ENCODE measurements at places on chromosomes 1 and 21.

- DNase-seq, result no peak
These were observed 638.3 kb downstream of the MATN1 start for GRCh38 chr1:30084909-30085571.

DNA sequence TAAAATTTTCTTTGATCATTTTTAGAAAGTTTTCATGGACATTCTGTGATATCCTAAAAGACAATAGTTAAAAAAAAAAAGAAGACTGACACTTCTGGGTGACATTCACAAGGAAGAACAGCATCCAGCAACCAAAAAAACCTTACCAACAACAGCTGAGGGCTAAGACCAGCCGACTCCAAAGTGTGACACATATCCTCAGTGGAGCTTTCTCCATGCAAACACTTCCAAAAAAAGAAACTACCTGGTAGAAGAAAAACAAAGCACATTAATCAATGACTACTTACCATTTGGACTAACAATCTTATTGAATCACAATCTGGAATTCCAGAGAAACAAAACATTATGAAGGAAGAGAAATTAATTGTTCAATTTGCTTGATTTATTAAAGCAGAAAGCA is 88.2 kb downstream of the IARS2 start:
- DNase-seq, result no peak

DNA sequence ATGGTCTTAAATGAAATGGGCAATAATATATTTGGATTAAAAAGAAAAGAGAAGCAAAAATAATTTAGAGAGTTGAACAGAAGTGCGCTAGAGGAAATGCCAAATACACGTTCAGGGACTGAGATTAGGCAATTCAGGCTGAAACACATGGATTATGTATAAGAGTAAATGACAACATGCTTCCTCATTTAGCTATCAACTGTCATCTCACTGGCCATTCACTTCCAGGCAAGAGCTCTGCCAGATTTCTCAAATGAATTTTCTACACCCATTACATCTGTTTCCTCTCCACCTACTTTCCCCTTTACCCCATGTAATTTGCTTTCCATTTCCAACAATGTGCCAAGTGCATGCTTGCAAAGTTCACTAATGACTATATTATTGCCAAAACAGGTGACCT is 582.4 kb downstream of the LTN1 start:
- no peak for DNase-seq

- DNase-seq, result no peak
These were observed 8.0 kb upstream of the RLF start for GRCh38 chr1:40153073-40153770.

DNA sequence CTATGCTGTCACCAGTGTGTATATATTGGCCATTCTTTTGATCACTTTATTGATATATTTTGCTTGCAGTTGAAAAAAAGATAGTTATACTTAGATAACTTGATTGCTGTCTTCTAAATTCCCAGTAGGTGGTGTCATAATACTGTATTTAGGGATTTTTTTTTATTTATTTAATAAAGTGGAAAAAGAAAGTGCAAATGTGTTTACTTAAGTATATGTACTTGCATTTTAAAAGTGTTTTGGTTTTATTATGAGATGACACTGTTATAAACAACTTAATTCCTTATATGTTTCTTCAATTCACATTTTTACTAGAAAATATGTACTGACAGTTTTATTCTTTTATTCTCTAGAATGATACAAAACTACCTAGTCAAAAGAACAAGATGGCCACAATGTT is 164.8 kb downstream of the USP25 start:
- no peak for DNase-seq

DNA sequence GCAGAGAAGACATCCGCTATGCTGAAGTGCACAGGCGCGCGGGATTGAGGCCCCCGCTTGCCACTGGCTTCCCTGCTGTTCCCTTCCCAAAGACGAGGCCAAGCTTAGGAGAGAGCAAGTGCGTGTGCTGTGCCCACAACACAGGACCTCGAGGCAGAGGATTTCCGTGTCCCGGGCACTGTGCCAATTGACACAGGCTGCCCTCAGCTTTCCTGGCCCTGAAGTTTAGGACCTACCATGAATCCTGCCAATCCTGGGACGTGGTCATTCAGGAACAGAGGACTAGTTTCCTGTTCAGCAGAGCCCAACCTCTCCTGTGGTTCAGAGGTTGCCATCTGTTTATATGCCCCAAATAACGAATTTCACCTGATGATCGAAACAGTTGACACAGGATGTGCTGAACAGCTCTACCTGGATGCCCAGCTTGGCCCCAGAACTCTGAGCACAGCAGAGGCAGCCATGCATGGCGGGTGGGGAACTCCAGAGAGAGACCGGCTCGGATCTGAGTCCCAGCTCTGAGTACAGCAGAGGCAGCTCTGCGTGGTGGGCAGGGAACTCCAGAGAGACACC is 22.0 kb downstream of the SLC37A1 start:
- no peak for DNase-seq

GRCh38 chr21:25535849-25536248 is 71.4 kb downstream of the MRPL39 start:
- no peak for DNase-seq

DNA sequence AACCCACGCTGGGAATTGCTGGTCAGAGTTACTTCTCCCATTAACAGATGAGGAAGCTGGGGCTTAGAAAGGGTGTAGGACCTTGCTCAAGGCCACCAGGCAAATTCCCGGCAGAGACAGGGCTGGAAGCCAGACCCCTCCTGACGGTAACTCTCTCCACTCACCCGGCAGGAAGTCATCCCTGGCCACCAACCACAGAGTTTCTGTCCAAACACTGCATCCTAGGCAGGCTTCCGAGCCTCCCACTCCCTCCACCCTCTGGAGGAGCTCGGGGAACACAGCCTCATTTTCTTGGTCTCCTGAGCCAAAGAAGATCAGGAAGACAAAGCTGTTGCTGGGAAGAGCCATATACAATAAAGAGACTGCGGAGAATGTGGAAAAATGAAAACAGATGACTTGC is 25.0 kb upstream of the ZNF436 start:
- DNase-seq, result no peak

- no peak for DNase-seq
These were observed 62.1 kb downstream of the PIK3R3 start for GRCh38 chr1:46070164-46070814.

DNA sequence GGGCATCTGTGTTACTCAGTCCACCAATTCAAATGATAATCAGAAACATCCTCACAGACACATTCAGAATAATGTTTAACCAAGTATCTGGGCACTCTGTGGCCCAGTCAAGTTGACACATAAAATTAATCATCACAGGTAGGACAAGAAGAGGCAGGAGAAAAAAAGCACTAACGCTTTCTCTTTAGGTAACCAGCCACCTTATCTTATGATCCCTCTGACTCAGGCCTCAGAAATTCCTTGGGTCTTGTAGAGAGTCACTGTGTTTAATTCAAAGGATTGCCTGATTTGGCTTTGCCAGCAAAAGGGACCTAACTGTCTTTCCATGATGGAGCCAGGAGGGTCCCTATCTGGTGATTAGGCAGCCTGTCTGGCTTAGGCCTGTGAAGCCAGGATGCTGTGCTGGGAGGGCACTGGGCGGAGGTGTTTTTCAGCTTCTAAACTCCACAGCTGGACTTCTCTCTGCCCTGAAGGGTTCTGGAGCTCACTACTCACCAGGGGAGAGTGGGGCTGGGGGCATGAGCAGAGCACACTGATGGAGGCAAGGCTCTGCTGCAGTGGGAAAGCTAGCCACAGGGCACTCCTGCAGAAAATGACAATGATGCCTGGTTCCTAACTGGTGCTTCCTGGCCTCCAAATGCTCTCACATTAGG is 36.4 kb upstream of the STUM start:
- no peak for DNase-seq

GRCh38 chr21:44431300-44431699 is 24.0 kb upstream of the LRRC3 start:
- no peak for DNase-seq

Measured in stimulated activated CD4-positive, alpha-beta T cell treated with anti-CD3 and anti-CD28 coated beads, Interleukin-2, amount 100 ng/mL, for 24 hours (primary cell).